ENCODE measurements at places on chromosomes 7 and 10. TPM values are rescaled to one million over a fixed set of nuclear protein-coding genes. Genes with fewer than 3 reads are reported as not detected.

The BTBD16 gene
- 4.7 TPM for total RNA-seq

The VSTM4 gene
- total RNA-seq, result not detected

The RBP4 gene
- total RNA-seq, result 4.5 TPM

The PDE1C gene
- total RNA-seq, result not detected

The GIMAP5 gene
- not detected for total RNA-seq

The OR2A7 gene
- 0.86 TPM for total RNA-seq

The NPFFR1 gene
- 2.9 TPM for total RNA-seq

The EPDR1 gene
- not detected for total RNA-seq

The OPALIN gene
- not detected for total RNA-seq

The PNLIPRP2 gene
- not detected for total RNA-seq

The ARMH3 gene
- total RNA-seq, result 9.2 TPM

The DLD gene
- total RNA-seq, result 32.8 TPM

The CTNNA3 gene
- not detected for total RNA-seq

The SPAM1 gene
- total RNA-seq, result not detected

The PANK1 gene
- 9.1 TPM for total RNA-seq
